Stimulated activated CD4-positive, alpha-beta T cell treated with anti-CD3 and anti-CD28 coated beads, Interleukin-2, amount 100 ng/mL, for 4 hours (primary cell): ENCODE measurements at places on chromosomes 7 and 10.

DNA sequence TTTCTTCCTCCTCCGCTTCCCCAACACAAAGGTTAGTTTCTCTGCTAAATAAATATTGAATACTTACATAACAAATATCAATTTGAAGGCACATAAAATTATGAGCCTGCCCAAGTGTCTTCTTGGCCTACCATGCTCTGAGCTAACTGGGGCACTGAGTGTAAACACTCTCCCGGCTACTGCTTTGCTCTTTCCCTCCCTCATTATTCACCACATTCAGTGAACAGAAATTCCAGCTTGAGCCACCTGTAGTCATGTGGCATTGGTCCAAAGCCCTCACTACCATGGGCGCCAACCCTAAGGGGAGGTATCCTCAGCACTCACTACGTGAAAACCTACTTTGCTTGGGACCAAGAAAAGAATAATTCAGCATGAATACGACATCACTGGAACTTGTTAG is 409.0 kb downstream of the KCNMA1 start:
- DNase-seq = no peak

DNA sequence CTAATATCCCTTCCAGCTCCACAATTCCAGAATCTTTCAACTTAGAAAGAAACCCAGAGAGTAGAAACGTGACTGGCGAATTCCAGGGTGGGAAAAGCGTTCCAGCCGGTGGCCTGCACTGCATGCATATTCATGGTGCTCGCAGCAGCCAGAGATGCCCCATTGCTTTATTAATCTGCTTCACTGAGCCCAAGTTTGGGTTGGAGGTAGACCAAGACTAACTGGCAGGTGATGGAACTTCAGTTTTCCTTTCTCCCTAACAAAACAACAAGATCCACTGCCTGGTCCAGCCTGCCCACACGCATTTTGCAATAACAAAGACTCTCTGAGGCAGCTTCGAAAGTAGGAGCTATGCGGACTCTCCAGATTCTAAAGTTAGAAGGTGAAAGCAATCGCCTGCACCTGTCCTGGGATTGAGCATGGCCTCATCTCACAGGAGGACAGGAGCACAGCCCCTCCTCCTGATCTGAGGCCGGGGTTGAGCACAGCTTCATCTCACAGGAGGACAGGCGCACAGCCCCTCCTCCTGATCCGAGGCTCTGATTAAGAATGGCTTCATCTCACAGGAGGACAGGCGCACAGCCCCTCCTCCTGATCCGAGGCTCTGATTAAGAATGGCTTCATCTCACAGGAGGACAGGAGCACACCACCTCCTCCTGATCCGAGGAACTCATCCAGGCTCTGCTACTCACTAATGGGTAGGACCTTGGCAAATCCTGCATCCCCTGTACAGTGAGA is 127.8 kb upstream of the LANCL2 start:
- no peak for DNase-seq

- DNase-seq = no peak
Measured at GRCh38 chr10:111102359-111102837, 25.6 kb downstream of the ADRA2A start.

GRCh38 chr10:73649876-73650536 is 5.8 kb downstream of the SYNPO2L start:
- DNase-seq = no peak

DNA sequence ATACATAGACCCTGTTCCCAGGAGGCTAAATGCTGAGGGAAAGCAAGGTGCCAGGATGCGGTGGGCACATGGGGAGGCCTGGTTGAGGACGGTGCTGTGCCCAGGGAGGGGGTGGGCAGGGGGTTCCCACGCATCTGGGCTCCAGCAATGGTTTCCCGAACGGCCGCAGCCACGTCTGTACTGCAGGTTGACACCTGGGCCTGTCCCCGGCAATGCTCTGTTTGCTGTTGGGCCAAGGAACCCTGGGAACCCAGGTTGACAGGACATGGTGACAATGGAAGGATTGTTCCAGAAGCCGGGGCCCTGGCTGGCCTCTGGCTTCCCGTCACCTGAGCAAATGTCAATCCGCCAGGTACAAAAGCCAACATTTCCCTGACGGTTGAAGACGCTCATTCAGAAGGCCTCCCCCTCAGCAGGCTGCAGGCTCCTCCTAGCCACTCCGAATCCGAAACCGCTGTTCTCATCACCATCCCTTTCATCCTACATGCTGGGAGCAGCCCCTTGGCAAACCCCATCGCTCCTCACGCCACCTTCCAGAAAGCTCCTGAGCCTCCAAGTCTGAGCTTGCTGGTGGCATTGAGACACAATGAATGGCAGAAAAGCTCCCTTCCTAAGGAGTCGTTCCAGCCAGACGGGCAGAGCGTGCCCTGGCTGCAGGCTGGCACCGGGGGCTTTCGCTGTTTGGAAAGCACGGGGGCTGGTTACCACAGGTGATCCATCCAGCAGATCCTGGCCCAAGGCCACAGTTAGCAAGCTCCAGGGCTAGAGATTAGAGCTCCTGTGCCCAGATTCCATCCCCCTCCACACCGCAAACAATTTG is 31.2 kb downstream of the SPOCK2 start:
- DNase-seq = no peak

- DNase-seq = no peak
Measured at GRCh38 chr7:132337450-132338080, 238.7 kb downstream of the PLXNA4 start.

DNA sequence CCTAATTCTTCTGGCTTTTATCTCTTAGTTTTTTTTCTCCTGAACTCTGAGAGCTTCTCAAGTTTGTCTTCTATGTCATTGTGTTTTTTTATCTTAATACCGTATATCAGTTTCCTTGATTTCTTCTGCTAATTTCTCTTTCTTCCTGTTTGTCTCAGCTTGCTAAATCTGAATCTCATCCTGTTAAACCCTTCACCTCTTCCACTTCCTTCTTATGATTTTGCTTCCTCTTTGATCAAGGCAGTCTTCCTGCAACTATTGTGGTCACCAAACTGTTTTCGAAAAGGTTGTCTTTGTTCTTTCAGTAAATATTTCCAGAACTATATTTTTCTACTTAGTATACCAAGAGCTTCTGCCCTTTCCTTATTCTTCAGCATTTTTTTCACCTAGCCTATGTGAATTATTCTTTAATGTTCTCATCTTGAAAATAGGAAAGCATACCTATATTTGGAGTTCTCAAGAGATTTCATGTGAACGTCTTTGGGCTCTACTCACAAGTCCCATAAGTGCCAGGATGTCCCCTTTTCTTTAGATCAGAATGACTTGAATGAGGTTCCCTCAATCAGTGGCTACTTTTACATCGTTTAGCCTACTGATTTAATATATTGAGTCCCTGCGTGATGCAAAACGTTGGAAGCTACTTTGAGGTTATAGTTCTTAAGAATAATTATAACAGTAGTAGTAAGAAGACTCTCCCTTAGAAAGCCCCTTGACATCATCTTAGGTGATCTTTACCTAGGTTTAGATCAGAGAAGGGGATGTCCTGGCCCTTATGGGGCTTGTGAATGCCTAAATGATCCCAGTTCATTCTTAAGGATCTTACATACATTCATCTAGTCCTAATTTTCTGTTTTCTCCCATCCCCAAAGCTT is 415.4 kb upstream of the AUTS2 start:
- no peak for DNase-seq

DNA sequence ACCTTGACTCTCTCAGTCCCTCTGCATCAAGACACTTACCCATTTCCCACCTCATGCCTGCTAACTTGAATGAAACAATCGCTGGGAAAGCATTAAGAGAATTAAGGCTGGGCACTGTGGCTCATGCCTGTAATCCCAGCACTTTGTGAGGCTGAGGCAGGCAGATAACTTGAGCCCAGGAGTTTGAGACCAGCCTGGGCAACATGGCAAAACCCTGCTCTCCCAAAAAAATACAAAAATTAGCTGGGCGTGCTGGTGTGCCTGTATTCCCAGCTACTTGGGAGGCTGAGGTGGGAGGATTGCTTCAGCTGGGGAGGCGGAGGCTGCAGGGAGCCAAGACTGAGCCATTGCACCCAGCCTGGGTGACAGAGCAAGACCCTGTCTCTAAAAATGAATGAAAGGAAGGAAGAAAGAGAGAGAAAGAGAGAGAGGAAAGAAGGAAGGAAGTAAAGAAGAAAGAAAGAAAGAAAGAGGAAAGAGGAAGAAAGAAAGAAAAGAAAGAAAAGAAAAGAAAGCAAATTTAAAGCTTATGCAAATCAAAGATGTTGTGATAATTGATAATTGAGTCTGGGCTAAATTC is 646 bp downstream of the SERPINE1 start:
- DNase-seq = no peak

DNA sequence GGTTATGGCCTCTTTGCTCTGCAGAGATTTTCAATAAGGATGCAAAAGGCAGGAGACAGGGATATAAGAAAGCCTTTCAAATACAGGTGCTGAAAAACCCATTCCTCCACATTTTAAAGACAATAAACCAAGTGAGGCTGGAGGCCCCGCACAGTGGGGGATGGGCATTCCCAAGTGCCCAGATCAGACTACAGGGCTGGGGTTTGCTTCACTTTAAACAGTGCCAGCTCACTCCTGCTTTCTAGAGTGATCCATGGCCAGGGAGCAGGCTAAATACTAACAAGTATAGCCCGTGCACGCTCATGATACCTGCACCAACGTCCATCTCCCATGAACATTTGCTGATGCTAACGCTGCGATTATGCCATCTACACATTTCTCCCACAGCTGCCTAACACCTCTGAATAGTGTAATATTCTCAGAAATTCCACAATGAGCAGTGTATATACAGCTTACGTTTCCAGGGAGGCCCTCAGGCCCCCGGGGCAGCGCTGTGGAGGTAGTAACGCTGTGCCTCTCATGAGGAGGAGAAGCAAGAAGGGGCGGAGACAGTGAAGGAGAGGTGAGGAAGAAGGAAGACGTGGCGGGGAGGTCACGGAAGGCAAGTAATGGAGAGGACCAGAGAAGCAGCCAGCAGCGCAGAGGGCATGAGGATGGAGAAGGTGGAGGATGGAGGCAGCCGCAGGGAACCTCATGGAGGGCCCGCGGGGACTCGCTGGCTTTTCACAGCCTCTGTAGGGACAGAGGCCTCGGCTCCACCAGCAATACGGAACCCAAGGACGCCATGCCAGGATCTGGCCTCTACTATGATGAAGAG is 141.7 kb downstream of the USP6NL start:
- DNase-seq = no peak

- DNase-seq = no peak
Measured at GRCh38 chr10:114819322-114819721, 2.3 kb upstream of the FHIP2A start.

DNA sequence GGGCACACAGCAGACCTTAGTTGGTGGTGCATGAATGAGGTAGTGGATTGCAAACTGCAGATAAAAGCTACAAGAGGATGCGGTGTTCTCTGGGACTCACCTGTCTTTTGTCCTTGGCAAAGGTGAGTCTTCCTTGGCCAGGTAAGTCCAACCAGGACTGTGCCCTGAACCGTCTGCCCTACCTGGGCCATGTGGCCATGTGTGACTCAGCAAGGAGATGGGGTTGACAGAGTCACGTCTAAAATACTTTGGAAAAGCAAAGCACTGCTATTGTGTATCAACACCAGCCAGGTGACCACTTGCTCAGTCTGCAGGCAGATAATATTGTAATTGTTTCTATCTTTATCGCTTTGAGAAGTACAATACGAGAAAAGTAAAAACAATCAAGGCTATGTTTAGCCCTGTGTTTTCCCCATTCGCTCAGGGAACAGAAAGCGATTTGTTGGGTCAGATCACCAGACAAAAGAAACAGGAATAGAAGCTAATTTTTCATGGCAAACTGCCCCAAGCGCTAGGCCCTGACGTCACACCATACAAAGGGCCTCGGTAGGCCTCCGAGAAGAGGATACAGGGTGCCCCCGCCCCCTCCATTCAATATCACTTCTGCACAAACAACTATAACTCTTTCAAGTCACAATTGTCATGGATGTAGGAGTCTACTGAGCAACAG is 57.3 kb downstream of the FAM53B start:
- DNase-seq = no peak

GRCh38 chr7:627661-628401 is 98.7 kb upstream of the DNAAF5 start:
- DNase-seq = no peak

DNA sequence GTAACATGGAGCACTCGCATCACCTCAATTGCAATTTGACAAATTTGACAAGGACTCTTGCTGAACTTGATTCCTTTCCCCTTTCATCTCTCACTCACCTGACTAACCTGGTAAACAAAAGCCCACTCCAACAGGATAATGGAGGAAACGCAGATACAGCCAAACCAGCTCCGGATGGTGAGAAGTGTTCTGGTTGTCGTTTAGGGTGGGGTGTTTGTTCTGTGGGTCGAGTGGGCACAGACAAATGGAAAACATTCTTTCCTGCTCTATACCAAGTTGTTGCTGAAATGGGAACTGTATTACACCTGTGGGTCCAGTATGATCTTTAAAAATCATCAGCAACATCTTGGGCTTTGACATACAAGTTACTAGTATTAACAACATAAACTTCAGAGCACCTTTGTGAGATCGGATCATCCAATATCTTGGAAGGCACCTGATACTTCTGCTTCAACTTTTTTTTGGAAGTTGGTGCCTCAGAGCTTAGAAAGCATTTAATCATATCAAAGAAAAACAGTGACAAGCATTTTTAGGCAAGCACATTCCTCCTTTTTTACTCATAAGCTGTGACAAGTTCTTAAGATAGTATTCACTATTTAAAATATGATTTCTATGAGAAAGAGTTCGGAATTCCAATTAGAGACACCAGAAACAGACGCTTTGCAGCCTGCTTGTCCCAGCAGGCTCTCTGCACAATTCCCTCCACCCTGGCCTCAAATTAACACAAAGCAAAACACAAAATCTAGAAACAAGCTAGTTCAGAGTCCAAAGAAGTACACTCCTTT is 58.1 kb downstream of the CCDC186 start:
- DNase-seq = no peak

DNA sequence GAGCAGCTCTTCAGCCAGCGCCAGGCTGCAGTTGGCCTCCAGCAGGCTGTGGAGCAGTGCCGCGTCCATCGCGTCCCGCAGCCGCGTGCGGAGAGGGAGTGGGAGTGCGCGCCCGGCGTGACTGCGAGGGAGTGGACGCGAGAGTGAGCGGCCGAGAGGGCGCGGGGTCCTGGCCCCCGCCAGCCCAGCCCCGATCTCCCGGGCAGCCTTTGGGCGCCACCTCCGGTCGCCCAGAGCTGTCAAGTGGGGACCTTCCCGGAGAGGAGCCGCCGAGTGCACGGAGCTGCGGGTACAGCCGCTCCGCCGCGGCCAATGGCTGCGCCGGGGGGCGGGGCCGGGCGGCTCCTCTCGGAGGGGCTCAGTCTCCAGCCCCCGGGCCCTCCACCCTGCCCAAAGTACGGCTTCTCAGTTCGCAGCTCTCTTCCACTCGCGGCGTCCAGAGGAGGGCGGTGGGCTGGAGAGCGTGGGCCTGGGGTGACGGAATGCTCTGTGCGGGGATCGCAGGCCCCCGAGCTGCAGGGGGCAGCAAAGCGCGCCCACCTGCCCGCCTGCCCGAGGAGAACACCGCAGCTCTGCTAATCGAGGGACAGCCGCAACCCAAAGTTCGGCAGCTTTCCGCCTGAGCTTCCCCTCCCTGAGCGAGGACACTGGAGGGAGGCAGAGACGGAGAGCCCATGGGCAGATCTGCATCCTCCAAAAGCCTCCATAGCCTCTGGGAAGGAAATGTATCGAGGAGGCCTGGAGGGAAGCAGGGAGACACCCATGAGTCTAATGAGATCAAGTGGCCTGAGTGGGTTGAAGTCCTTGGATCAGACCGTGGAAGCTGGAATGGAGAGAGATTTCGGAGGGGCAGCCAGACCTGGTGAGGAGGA is at the start of gene CRHR2:
TSS of gene CRHR2 (minus strand) at position 245 of the 872 bp plus-strand sequence. CDS start at position 69, 176 bp downstream.
- DNase-seq = no peak

GRCh38 chr10:124227988-124228387 is 134.6 kb upstream of the CHST15 start:
- DNase-seq = no peak

GRCh38 chr7:47548546-47548945 is 33.4 kb downstream of the TNS3 start:
- DNase-seq = no peak

GRCh38 chr10:69412232-69412790 is 4.4 kb downstream of the TACR2 start:
- DNase-seq = no peak
